ENCODE measurements at places on chromosomes 7 and 10.

- no peak for DNase-seq
Observed at GRCh38 chr7:95793658-95794057, 21.3 kb downstream of the DYNC1I1 start.

DNA sequence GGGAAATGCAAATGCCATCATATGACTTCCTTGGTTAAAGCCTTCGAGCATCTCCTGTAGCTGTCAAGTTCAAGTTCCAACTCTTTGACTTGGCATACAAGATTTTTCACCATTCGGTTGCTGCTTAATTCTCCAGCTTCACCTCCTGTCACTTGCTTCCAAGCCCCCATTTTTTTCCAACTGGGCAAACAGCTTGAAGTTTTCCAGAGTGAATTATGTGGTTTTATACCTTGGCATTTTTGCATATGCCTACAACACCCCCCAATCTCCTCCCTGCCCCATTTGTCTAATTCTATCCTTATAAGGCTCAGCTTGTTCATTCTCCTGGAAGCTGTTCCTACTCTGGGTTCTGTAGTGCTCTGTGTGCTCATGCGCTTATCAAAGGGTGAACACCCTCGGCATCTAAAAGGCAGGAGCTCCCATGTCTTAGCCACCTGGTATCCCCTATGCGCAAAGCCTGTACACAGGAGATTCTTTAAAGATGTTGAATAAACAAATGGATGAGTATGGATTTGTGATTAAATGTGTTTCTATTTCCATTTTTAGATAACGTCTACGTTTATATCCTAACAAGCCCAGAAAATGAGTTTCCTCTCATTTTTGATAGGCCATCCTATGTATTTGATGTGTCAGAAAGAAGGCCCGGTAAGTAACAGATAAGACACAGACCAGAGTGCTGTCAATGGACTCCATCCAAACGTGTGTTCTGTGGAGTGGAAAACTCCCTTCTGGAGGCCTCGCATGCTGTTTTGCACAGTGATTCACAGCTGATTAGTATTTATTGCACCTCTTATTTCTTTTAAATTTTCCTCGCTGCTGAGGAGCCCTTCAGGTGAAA, 52.5 kb downstream of the CDHR3 start:
- no peak for DNase-seq

GRCh38 chr10:108241166-108241565, 1076.7 kb upstream of the SORCS1 start:
- no peak for DNase-seq

DNA sequence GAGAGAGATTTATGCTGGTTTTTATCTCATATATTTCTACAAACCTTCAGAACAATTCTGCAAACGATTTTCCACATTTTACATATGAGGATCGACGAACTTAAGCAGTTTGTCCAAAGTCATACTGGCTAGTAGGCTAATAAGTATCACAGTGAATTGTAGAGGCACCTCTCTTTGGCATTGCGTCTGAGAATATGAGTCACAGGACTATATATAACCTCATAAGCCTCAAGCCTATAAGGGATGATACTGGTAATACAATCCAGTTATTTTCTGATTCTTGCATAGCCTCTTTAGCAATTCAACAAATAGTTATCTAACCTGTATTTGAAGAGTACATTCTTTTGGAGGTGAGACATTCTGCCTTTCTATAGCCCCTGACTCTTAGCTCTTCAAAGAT, 129.8 kb downstream of the GPR158 start:
- no peak for DNase-seq

- no peak for DNase-seq
Observed at GRCh38 chr10:123103944-123104343, 31.8 kb upstream of the HMX3 start.

DNA sequence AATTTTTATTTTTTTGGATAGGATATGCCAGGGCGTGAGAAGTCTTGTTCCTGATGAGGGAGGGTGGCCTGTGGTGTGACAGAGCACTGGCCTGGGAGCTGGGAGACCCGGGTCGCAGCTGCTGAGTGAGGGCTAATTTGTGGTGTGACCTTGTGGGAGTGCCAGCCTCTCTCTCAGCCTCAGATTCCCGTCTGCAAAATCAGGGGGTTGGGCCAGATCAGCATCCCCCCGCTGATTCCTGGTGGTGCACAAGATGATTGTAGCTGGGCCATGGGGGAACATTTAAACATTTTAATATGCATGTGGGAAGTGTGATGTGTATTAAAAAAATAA, 14.9 kb downstream of the TSPAN15 start:
- DNase-seq, result no peak

- no peak for DNase-seq
Observed at GRCh38 chr7:140484479-140484878, 5.2 kb upstream of the MKRN1 start.

- DNase-seq, result no peak
Observed at GRCh38 chr7:585229-585711, 65.6 kb upstream of the PDGFA start.

DNA sequence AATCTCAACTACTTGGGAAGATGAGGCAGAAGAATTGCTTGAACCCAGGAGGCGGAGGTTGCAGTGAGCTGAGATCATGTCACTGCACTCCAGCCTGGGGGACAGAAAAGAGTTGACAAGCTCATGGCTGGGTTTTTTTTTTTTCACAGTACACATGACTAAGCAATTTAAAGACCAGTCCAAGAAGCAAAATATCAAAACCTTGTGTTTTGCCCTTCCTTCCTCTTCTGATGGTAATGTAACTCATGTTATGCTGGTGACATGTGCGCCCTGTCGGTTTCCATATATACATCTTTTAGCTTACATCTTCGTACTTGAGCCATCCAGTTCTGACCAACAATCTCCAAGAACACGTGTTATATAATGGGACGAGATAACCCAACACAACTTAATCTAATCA, 237.7 kb upstream of the PLXDC2 start:
- DNase-seq, result no peak

DNA sequence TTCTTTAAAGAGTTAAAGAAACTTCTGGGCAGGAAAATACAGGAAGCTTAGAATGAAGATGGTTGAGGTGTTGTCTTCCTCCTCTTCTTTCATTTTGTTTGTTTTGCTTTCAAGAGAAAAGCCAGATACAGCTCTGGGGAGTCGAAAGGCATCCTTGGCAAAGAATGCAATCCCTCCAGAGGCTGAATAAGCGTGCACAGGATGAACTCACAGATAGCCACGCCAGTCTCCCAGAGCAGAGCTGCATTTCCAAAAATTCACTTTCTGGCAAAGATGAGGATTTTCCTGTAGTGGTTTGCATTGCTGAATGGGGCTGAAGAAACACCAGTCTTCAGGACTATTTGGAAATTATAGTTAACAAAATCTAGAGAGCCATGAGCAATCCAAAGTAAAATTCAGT, 336.4 kb downstream of the NRG3 start:
- no peak for DNase-seq

DNA sequence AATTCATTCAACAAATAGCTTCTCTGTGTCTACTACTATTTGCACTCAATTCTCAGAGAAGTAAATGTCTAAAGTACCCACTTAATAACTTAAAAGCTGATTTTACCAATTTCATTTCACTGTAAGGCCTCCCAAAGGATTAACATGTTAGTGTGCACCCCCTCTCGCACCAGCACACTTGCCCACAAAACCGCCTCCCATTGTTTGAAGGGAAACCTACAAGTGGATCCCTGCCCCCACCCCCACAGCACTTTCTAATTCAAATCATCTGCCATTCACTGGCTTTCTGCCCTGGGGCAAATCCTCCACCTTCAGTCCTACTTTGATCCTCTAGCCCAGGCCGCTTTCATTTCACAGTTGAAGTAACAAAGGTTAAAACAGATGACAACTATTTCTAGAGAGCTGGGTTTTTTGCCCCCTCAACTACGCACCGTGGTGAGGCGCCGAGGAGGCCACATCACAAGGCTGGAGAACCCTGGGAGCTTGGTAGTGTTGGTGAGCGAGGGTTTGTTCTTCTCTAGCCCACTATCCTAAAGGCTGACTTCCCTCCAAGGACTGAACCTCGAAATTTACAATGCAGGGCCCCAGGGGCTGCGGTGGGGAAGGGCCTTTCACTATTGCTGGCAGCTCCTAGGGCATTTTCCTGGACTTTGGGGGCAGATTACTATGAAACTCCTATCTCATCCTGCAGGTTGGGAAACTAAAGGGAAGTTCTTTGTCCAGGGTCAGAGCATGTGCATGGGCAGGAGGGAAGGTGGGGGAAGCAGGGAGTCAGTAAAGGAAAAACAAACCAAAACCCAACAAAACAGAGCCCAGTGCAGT, 517.4 kb upstream of the ZMIZ1 start:
- DNase-seq, result no peak

DNA sequence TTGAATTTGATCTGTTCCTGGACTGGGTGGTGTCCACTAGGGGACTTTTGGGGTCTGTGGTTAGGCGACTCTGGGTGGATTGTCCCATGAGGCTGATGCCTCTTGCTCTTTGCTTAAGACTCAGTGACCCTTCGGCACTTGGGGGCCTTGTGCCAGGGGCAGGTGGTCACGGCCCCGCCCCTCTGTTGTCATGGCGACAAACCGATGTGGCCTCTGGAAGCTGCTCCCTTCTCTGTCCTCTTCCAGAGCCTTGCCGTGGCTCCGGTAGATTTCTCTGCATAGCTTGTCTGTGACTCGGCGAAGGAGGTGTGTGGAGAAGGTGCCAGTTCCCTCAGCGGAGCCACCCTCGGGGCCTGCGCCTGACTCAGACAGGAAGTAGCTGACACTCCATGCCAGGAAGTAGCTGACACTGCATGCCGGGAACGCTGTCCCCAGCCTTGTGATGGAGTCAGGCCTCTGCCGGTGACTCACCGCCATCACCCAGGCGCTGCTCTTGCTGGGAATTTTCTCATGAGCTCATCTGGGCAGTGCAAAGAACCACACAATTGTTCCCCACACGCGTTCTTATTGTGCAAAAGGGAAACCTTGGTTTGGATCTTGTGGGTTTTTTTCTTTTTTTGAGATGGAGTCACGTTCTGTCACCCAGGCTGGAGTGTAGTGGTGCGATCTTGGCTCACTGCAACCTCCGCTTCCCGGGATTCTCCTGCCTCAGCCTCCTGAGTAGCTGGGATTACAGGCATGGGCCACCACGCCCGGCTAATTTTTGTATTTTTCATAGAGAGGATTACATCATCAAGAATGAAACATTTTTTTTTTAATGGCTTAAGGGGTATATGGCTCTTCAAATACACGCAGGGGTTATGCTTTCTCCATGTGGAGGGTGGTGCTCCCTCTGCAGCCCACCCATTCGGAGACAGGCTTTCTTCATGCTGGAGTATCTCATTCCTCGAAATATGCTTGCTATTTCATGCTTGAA, 72.6 kb downstream of the PFKFB3 start:
- peak; percentile 74 for DNase-seq
